Stimulated activated CD4-positive, alpha-beta T cell treated with anti-CD3 and anti-CD28 coated beads, Interleukin-15, amount 100 ng/mL, for 24 hours (primary cell): ENCODE measurements at places on chromosomes 13 and 19.

GRCh38 chr13:105804561-105805190 lies 730.8 kb downstream of the EFNB2 start:
- no peak for DNase-seq

GRCh38 chr13:95536632-95537241 lies 15.8 kb upstream of the CLDN10 start:
- DNase-seq, result no peak

DNA sequence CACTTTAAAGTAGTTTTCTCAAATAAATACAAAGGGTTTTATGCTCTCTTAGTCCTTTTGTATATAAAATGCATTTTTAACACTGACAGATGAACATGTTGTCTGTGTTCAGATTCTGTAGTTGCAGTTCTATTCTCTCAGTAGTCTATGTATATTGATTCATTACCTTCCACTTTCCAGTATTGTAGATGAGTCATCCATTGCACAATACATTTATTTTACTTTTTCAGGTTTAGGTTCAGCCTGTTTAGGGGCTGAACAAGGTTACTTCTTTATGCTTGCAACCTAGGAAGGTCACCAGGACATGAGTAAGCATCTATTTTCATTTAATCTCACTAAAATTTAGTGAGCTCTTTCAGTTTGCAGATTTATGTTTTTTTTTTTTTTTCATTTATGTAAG lies 173.6 kb downstream of the NALCN start:
- DNase-seq, result no peak

DNA sequence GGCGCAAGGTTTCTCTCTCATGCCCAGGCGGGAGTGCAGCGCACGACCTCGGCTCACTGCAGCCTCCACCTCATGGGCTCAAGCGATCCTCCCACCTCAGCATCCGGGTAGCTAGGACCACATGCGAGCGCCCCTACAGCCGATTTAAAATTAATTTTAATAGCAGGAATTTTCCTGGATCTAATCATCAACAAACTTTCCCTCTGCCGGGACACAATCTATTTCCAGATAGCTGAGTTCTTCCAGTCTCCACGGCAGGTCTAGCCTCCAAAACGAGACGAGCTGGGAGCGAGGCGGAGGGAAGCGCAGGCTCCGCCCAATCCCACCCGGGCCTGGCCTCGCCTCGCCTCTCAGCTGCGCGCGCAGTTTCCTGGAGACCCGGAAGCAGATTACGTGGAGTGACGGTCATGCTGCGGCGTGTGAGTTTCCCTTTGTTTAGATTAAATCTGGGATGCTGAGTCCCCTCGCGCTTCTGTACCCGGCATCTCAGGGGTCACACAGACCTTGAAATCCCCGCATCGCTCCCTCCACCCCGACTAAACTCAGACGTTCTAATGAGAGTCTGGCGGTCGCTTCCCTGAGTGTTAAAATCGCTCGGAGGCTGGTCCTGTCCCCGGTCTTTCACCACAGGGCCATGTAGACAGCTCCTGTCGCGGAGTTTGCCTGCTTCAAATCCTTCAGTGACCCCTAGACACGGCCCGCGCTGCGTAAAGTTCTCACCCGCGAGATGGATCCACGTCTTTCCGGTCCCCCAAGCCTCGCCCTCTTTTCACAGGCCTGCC lies at the start of gene ZNF880:
Gene ZNF880, plus strand, starts transcription at position 365 of the 782 bp plus-strand sequence. Its CDS starts 43 bp downstream, at position 408.
- peak; percentile 94 for DNase-seq

- DNase-seq, result peak; percentile 18
Observed at GRCh38 chr19:40512473-40513344, 45.9 kb downstream of the SPTBN4 start.

DNA sequence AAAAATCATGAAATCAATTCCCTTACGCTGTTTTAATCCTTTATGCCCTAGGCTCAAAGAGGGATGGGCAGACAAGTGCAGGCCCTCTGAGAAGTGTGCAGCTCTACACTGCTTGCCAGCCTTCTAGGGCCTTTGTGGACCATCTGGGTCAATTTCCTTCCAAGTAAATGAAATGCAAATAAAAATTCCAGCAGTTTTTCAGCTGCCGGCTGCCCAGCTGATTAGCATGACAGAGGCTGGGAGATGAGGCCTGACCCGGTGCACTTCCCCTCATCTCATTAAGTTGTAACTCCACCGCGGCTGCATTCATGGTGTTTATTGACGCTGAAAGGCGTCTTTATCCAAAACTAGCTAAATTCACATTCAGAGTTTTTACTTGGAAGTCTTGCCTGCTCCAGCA lies 47.5 kb upstream of the GSX1 start:
- DNase-seq, result no peak

- DNase-seq, result no peak
Observed at GRCh38 chr13:114054830-114055439, 77.5 kb downstream of the RASA3 start.

GRCh38 chr19:38190061-38190460 lies 34.0 kb downstream of the DPF1 start:
- DNase-seq, result peak; percentile 24

DNA sequence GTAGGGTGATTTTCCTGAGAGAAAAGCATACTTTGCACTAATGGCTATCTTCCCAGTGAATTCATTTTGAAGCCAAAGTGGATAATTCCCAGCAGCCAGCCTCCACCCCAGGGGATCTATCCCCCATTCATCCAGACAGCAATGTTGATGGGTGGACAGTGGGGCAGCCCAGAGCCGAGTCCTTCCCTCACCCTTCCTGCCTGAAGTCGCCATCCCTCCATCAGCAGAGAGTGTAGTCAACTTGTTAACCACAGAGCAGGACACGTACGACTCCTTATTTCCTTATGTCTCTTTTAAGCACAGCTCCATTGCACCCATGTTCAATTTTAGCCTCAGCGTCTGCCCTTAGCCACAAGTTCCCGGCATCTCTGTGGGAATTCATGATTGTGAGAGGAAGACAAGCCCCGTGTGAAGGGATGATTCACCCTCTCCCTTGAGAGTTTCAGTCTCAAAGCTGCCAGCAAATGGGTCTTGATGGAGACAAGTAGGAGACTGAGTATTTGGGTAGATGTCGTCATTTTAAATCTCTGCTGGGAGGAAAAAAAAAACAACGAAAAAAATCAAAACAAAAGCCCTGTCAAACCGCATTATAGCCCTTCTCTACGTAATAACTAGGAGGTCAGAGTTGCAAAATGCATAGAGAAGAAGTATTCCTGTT lies 58.3 kb upstream of the MEDAG start:
- peak; percentile 40 for DNase-seq

DNA sequence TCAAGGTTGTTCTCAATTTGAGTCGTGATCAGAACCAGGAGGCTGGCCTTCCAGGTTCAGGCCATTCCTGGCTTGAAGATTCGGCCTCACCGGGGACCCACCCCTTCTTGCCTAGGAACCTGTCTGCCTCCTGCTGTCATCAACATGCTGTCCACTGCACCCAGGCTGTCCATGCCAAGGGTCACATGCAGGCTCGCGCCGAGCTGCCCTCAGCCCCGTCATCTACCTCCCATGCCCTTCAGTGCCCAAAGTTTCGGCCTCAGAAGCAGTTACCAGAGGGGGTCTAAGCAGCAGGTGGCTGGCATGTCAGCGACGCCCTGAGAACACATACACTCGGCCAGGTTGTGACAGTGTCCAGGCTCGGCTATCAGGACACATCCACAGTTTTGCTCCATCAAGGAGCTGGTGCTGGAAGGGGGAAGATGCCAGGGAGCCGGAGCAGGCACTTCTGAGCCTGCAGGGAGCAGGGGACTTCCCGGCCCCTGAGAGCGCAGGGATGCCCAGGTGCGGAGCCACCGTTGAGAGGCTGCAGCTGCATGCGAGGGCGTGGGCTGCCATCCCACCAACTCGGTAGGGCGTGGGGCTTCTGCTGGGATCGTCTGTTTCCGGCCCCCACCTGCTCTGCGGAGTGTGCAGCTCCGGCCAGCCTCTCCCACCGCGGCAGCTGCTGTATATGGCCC lies 590.9 kb upstream of the SLITRK5 start:
- no peak for DNase-seq

- no peak for DNase-seq
Observed at GRCh38 chr13:104198801-104199200, 1132.6 kb upstream of the SLC10A2 start.

DNA sequence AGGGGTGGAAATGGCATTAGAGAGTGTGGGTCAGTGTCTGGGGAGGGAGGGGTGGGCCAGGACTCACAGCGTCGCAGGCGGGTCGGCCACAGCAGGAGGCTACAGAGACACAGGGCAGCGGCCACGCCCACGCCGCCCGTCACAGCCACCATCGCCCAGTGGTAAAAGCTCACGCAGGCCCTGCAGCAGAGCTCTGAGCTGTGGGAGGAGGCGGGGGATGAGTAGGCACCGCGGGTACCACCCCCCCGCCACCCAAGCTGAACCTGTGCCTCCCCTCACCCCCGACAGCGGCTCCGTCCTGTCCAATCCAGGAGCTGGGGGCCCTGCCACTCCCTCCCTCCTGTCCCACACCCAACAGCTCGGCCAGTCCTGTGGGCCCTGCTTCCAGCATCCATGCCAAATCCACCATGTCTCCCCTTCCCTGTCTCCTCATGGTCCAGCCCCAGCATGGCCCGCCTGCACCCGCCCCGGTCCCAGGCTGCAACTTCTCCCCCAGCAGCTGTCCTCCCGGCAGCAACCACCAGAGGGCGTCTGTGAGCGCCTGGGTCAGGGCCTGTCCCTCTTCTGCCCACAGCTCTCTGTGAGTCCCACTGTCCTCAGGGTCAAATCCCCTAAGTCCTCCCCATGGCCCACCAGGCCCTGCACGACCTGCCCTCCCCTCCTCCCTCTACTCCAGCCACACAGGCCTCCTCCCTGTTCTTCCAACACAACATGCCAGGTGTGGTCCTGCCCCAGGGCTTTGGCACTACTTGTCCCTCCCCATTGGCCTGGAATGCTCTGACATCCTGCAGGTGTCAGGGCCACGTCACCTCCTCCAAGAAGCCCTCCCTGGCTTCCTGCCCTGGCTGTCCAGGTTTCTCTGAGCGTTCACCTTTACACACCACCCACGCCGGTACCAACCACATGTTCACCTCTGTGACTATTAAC lies 6.0 kb downstream of the TEKTIP1 start:
- DNase-seq, result peak; percentile 84
